T-helper 9 cell (primary cell): ENCODE measurements at places on chromosomes 7 and 10.

GRCh38 chr10:18607503-18608378 is 43.6 kb downstream of the NSUN6 start:
- DNase-seq: no peak

DNA sequence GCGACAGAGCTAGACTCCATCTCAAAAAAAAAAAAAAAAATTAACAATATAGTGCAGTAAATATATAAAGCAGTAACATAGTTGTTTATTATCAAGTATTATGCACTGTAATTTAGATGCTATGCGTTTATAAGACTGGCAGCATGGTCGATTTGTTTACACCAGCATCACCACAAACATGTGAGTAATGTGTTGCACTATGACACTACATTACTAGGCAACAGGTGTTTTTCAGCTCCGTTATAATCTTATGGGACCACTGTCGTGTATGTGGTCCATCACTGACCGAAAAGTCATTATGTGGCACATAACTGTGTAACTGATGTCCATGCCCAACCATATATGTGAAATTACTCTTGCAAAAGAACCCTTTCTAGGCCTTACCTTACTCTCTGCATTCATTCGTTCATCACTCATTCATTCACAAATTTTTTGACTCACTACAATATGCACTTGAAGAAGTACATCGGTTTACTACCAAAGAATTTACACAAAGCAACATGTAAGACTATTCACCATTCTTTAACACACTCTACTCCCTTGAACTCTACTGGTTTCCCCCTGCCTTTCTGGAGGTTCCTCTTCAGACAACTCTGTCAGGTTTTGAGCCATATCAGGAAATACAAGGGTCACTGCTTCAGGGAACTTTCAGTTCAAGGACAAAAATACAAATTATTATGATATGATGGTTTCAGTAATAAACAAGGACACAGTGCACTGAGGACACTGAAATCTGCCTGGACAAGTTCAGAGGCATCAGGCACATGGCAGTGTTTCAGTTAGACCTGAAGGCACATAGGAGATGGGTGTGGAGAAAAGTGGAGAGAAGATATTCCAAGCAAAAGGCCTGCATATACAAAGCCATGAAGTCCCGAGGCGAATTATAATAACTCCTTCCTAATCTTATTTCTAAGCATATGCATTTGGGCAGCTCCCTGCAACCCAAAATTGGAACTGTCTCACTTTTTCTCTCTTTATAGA is 17.4 kb downstream of the ITGB1 start:
- DNase-seq: no peak

GRCh38 chr10:28139138-28139537 is 140.3 kb upstream of the ODAD2 start:
- no peak for DNase-seq

DNA sequence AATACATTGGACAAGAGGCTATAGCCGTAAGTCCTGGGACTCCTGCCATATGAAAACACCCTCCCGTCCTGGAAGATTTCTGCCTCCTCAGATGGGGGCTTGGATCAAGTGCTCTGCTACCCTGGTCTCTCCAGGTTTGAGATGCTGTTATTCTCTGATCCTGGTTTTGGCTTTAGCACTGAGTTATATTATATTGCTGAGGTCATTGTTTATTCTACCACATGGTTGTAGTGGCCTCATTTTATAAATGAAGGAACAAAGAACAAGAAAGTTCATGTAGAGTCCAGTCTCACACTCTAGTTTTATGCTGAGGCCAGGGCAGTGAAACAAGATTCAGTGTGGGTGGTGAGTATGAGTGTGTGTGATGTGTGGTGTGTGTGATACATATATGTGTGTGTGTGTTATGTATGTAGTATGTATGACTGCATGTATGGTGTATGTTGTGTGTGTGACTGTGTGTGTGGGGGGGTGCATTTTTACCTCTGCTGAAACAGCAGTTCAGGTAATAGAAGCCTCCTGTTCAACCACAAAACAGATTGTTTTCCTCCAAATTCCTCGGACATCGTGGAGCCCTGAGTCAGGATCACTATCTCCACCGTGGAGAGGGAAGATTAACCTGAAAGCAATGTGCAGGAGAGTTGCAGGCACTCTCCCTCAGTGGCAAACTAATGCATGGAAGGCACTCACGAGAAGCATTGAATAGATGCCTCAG is 80.7 kb downstream of the C7orf25 start:
- no peak for DNase-seq

GRCh38 chr7:26328498-26329390 is 37.1 kb downstream of the SNX10 start:
- DNase-seq: no peak

DNA sequence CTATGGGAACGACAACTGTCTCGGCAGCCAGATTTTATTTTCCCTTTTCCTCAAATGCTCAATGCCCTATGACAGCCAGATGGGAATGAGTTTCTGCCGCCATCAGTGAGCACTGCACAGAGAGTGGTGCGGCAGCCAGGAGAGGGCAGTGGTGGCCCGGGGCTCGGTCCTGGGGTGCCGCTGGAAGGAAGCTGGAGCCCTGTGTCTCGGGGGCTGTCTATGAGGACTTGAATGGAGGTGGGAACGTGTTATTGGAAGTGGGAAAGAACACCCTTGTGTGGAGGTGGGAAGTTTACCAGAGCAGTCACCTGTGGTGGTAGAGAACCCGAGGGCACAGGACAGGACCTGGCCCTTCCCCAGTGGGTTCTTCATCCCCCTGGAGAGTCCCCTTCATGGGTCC is 35.8 kb downstream of the JAKMIP3 start:
- no peak for DNase-seq
